ENCODE measurements at places on chromosomes 3 and 15.

- no peak for DNase-seq
Measured at GRCh38 chr15:56356616-56357015, 8.6 kb upstream of the TEX9 start.

GRCh38 chr15:65054333-65055200 lies 9.4 kb downstream of the SLC51B start:
- peak; percentile 41 for DNase-seq

GRCh38 chr15:101019366-101019896 lies 100.3 kb downstream of the LRRK1 start:
- DNase-seq: no peak

- no peak for DNase-seq
Measured at GRCh38 chr3:65878831-65879230, 159.9 kb downstream of the MAGI1 start.

DNA sequence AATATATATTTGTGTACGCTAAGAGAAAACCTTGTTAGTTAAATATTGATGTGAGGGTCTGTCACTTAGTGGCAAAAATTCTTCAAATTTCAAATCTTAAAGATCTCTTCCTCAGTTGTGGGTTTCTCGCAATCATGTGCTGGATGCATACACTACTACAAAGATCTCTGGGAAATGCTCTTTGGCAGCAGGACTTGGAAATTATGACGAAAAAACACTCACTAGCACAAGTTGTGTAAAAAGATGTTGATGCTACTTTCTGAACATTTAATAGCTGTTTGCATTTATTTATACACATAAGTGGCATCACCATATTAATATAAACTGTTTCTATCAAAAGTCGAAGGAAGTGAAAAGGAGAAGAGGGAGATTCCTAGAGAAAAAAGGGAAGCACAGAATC lies 10.8 kb upstream of the NANOGP8 start:
- DNase-seq: no peak
